ENCODE measurements at places on chromosomes 11 and 22. TPM values are rescaled to one million over a fixed set of nuclear protein-coding genes. Genes with fewer than 3 reads are reported as not detected.
A peak's percentile ranks its signal among the peaks of the same experiment; 100 is the strongest.

The HBG1 gene
- not detected for total RNA-seq

DNA sequence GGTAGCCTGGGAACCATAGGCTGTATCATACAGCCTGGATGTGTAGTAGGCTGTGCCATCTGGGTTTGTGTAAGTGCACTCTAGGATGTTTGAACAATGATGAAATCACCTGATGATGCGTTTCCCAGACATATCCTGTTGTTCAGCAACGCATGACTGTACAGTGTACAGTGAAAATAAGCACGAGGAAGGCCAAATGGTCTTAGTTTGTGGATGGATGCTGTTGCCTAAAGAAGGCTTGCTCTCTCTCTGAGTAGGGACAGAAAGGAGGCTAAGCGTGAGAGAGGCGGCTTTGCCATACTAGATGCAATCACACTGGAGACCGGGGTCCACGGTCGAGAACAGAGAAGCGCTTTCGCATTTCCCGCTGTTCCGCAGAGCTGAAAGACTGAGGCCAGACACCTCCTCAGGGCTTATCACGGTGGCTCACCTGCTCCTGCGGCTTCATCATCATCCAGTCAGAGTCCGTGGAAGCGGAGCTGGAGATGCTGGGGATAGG is 27.6 kb upstream of the APLP2 start:
- no peak for DNase-seq
- no peaks in the 10 kb centered on the region for H3K36me3 ChIP-seq
- H3K4me1 ChIP-seq: peaks cover 6% of the 10 kb centered on the region
- H3K27ac ChIP-seq: peak overlapping the region; percentile 70

DNA sequence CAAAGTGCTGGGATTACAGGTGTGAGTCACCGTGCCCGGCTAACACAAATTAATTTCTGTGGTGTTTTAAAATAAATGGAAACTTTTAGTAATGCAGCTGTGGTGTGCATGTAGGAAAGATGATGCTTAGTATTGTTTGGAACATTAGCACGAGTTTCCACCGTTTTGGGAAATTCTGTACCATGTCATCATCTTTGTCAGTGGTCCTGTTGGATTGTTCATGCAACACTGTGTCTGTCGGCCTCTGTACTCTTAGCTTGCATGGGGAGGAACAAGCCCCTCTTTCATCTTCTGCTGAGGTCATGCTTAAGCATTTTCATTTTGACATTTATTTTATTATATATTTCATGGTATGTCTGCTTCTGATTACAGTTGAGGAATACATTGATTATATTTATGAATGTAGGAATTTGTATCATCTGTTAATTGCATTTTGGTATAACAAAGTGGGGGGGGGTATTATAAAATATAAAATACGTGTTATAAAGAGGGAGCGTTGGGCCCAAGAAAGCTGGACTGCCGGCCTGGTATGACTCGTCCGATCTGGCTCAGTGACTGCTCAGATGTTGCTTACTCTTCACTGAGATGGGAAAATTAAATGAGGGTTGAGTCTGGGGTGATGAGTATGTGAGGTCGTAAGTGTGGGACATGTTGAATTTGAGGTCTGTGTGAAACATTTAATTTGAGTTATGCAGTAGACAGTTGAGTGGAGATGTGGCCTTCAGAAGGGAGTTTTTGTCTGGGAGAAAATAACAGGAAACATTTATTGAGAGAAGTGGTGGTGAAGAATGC is 28.7 kb downstream of the CECR2 start:
- H3K27me3 ChIP-seq: no peaks in the 10 kb centered on the region
- H3K36me3 ChIP-seq: peaks cover 8% of the 10 kb centered on the region
- H3K4me1 ChIP-seq: peaks cover 11% of the 10 kb centered on the region
- no peak for DNase-seq

DNA sequence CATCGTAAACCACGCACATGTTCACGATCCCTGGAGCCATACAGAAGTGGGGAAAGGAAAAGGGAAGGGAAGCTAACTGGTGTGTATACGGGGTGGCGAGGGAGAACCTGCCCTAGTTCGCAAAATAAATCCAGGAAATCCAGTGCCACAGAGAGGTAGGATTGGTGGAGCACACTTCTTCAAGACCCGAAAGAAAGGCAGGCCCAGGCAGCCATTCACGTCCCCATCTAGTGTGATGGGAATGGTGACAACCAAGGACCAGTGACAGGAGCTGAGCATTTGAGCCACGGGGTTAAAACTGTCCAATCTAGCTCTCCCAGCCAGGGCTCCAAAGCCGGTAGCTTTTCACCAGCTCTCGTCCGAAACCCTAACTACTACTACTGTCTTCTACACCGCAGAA is 53.7 kb downstream of the IGSF9B start:
- H3K36me3 ChIP-seq: no peaks in the 10 kb centered on the region
- H3K27me3 ChIP-seq: no peaks in the 10 kb centered on the region

- H3K36me3 ChIP-seq: no peaks in the 10 kb centered on the region
- no peak overlapping the region for H3K4me3 ChIP-seq
- no peaks in the 10 kb centered on the region for H3K27me3 ChIP-seq
- DNase-seq: no peak
- H3K27ac ChIP-seq: no peak overlapping the region
- peaks cover 19% of the 10 kb centered on the region for H3K4me1 ChIP-seq
Observed at GRCh38 chr22:44360668-44361381, 48.1 kb upstream of the SHISAL1 start.

DNA sequence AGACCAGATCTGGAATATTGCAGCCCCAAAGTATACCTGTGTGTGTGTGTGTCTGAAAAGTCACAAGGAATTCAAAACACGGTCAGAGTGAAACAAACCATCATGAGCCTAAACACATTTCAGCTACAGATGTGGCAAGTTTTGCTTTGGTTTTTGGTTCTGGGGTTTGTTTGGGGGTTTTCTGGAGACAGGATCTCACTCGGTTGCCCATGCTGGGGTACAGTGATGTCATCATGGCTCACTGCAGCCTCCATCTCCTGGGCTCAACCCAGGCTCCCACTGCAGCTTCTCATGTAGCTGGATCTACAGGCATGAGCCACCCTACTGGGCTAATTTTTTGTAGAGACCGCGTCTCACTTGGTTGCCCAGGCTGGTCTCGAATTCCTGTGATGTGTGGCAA is 41.4 kb upstream of the PHF21A start:
- H3K27me3 ChIP-seq: peaks cover 13% of the 10 kb centered on the region
- H3K4me1 ChIP-seq: peaks cover 7% of the 10 kb centered on the region
- H3K27ac ChIP-seq: no peak overlapping the region
- DNase-seq: no peak
- H3K4me3 ChIP-seq: no peak overlapping the region

DNA sequence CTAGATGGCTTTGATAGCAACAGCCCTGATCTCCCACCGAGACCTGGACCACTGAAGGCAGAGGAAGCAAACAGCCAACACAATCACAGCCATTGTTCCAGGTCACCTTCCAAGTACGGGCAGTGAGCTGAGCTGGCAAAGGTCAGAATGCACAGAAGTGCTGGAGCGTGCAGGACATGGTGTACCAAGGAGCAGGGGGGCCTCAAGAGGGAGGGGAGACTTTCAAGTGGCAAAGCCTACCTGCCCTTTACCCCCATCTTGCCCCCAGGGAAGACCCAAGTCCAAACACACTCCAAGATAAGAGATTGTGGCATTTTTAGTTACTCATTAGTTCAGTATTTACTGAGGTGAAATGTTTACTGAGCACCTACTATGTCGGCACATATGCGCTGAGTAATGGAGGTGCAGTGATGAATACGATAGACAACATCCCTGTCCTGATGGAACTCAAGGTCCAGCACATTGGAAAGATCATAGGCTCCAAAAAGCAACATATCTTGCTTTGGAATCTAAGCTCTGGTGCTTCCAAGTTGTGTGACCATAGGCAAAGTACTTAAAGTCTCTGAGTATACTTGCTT is 26.0 kb upstream of the TTC12 start:
- no peak for DNase-seq
- H3K4me3 ChIP-seq: no peak overlapping the region
- H3K27me3 ChIP-seq: peaks cover 21% of the 10 kb centered on the region
- H3K4me1 ChIP-seq: peaks cover 11% of the 10 kb centered on the region
- no peak overlapping the region for H3K27ac ChIP-seq

DNA sequence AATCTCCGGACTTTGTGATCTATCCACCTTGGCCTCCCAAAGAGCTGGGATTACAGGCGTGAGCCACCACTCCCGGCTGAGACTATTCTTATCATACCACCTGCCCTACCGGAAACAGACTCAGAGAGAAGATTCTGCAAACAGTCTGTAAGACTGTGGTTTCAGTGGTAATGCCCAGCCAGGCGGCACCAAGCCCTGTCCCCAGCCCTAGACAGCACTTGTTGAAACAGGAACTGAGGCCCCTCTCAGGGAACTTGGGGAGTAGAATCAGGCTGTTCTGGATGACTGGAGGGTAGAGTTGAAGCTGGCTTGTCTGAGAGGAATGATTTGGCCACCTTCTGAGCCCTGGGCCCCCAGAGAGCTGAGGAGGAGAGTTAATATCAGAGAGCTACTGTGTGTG is 1.3 kb upstream of the INSC start:
- no peak overlapping the region for H3K27ac ChIP-seq
- DNase-seq: no peak
- peaks cover 5% of the 10 kb centered on the region for H3K4me1 ChIP-seq
- peak overlapping the region; percentile 59 for H3K4me3 ChIP-seq

GRCh38 chr11:57800444-57801182 is 39.0 kb downstream of the CTNND1 start:
- H3K27me3 ChIP-seq: no peaks in the 10 kb centered on the region
- H3K27ac ChIP-seq: peak overlapping the region; percentile 93
- H3K4me3 ChIP-seq: peak overlapping the region; percentile 44
- no peak for DNase-seq
- H3K36me3 ChIP-seq: peaks cover 47% of the 10 kb centered on the region

DNA sequence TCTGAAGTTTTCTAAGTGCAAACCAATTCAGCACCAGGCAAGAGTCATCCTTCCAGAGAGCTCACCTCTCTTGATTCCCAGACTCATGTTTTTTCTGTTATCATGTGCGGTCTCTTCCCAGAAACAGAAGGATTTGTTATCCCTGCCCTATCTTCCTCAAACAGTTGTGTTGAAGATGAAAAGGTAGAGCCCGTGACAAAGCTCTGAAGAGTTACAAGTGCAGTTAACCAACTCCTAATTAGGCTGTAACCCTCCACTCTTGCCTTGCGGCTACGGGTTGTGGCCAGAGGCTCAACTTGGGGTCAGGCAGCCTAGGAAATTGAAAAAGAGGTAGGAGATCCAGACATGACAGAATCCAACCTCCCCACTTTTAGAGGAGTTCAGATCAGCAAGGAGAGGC is 76.2 kb upstream of the CADM1 start:
- DNase-seq: no peak
- peak overlapping the region; percentile 66 for H3K27ac ChIP-seq
- no peak overlapping the region for H3K4me3 ChIP-seq
- peaks cover under 1% of the 10 kb centered on the region for H3K27me3 ChIP-seq
- H3K4me1 ChIP-seq: peaks cover 26% of the 10 kb centered on the region

GRCh38 chr11:7555052-7555699 is 41.4 kb downstream of the PPFIBP2 start:
- H3K4me1 ChIP-seq: peaks cover 28% of the 10 kb centered on the region
- no peak for DNase-seq
- H3K4me3 ChIP-seq: no peak overlapping the region

GRCh38 chr11:133714471-133715375 is 130.6 kb downstream of the SPATA19 start:
- no peak overlapping the region for H3K27ac ChIP-seq
- DNase-seq: no peak
- no peak overlapping the region for H3K4me3 ChIP-seq
- peaks cover 6% of the 10 kb centered on the region for H3K4me1 ChIP-seq

- no peak overlapping the region for H3K27ac ChIP-seq
- no peaks in the 10 kb centered on the region for H3K36me3 ChIP-seq
- no peak for DNase-seq
Observed at GRCh38 chr11:131951121-131951520, 580.7 kb downstream of the NTM start.

DNA sequence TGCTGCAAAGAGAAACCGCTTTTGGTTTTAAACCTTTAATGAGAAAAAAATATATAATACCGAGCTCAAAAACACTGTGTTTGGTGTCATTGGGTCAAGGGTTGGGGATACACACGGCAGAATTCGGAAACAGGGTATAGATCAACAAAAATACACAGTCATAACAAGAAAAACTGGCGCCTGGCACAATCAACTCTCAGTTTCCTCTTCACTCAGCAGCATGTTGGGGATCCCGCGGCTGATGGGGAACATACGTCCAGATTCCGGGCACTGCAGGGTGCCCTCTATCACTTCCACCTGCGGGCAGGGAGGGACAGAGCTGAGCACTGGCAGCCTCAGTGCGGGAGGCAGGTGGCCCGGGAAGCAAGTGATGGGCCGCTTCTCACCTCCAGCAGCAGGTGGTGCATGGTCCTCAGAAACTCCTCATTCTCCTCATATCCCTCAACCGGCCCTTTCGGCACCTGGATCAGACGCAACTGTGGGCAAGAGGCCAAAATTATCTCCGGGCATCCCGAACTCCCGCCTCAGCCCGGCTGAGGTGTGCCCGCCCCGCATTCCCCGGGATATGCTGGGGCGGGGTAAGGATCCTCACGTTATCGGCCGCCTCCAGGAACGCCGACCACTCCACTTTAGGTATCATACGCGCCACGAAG is 561 bp downstream of the TRMT112 start:
- peaks cover 13% of the 10 kb centered on the region for H3K36me3 ChIP-seq
- H3K4me1 ChIP-seq: peaks cover 20% of the 10 kb centered on the region
- no peaks in the 10 kb centered on the region for H3K27me3 ChIP-seq
- peak overlapping the region; percentile 97 for H3K4me3 ChIP-seq
